ENCODE measurements at places on chromosomes 2 and 18.

DNA sequence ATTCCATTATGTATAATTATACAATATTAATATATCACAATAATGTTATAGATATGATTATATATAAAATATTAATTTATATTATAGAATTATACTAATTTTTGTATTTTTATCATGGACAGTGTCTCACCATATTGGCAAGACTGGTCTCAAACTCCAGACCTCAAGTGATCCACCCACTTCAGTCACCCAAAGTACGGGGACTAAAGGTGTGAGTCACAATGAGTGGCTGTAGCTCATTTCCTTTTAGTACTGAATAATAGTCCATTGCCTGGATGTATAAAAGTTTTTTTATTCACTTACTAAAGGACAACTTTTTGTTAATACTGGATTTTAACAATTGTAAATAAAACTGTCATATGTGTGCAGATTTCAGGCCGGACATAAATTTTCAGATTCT, 417.6 kb upstream of the LINC00305 start:
- no peak for DNase-seq

DNA sequence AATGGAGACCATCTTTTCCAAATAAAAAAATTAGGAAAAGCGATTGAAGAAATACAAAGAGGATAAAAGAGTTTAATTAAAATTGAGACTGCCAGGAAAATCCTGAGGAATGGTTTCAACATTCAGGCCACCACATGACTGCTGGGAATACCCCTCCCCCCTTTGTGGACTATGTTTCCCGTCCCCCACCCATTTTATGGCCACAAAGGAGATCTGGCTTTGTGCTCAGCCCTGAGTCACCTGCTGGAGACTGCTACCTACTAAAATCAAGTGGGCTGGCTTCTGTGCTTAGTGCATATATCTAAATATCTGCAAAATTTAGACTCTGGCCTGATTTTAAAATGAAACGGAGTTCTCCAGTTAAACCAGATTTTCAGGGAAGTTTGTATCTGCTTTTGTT, 10.1 kb downstream of the RND3 start:
- no peak for DNase-seq

GRCh38 chr18:48709371-48710062, 170.7 kb downstream of the CTIF start:
- DNase-seq = no peak

GRCh38 chr2:223811757-223812156, 25.6 kb downstream of the AP1S3 start:
- DNase-seq = peak; percentile 68

- no peak for DNase-seq
These were observed 237.0 kb downstream of the IKZF2 start for GRCh38 chr2:212914392-212914791.
